RWPE2 (cell line): ENCODE measurements at places on chromosomes 16 and 17.

GRCh38 chr17:63840591-63841349 is 1.7 kb downstream of the SMARCD2 start:
- DNase-seq: no peak
- peak overlapping the region; percentile 69 for H3K27ac ChIP-seq
- no peaks in the 10 kb centered on the region for H3K27me3 ChIP-seq
- peak overlapping the region; percentile 95 for H3K4me3 ChIP-seq
- H3K4me1 ChIP-seq: peaks cover 30% of the 10 kb centered on the region

- H3K36me3 ChIP-seq: no peaks in the 10 kb centered on the region
- no peak for DNase-seq
- no peak overlapping the region for H3K4me3 ChIP-seq
These were observed 763.6 kb upstream of the EEF2KMT start for GRCh38 chr16:5861241-5861640.

- H3K4me1 ChIP-seq: no peaks in the 10 kb centered on the region
- peaks cover 58% of the 10 kb centered on the region for H3K36me3 ChIP-seq
- H3K27ac ChIP-seq: no peak overlapping the region
- no peak for DNase-seq
These were observed 132.0 kb downstream of the NLK start for GRCh38 chr17:28174352-28175046.

DNA sequence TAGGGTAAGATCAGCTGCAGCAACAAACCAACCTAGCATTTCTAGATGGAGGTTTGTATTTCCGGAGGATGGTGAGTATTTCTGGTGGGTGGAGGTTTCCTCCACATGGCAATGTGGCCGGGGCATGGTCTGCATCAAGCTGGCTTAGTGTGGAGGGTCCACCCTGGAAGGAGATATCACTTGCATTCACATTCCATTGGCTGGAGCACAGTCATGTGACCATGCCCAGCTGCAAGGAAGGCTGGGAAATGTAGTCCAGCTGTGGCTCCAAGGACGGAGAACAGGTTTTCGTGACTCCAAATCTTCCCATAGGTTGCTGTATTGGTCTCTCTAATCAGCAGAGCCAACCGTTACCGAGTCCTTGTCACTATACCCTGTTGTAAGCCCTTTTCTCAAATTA is 68.7 kb downstream of the RAI1 start:
- H3K27me3 ChIP-seq: no peaks in the 10 kb centered on the region
- H3K4me1 ChIP-seq: peaks cover 30% of the 10 kb centered on the region
- H3K36me3 ChIP-seq: 0 out of 2 replicates have a peak, but pooled peaks cover 6% of the 10 kb centered on the region
- DNase-seq: no peak
- H3K27ac ChIP-seq: peak overlapping the region; percentile 85

GRCh38 chr16:57916735-57917438 is 54.0 kb downstream of the CNGB1 start:
- no peaks in the 10 kb centered on the region for H3K27me3 ChIP-seq
- H3K36me3 ChIP-seq: no peaks in the 10 kb centered on the region
- peak overlapping the region; percentile 47 for H3K27ac ChIP-seq
- peaks cover 17% of the 10 kb centered on the region for H3K4me1 ChIP-seq
- H3K4me3 ChIP-seq: no peak overlapping the region

- H3K27ac ChIP-seq: no peak overlapping the region
- H3K4me1 ChIP-seq: no peaks in the 10 kb centered on the region
These were observed 32.4 kb downstream of the LCMT1 start for GRCh38 chr16:25143928-25144327.

DNA sequence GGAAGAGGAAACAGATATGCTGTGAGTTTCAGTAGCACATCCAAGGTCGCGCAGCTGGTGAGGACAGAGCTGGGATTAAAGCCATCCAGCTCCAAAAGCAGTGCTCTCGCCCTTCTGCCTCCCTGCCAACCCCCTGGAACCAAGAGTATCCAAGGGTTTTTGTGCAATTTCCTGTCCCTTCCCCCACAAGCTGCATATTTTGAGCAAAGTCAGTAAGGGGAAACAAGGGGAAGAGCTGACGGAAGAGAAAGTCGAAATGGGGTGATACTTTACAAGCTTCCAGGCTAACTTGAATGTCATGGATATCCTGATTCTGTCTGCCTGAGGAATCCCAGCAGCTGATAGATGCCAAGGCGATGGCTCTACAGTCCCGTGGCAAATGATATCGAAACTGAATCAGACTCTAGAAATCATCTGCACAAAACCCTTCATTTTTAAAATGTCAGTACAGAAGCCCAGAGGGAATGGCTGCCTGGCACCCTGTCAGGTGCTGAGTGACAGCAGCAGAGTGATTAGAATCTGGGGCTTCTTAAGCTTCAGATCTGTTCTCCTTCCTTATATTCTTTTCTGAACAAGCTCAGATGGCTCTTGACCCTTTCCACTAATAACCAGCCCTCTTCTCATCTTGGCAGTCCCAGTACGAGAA is 42.9 kb upstream of the TEKT3 start:
- no peaks in the 10 kb centered on the region for H3K36me3 ChIP-seq
- H3K4me3 ChIP-seq: no peak overlapping the region
- H3K27me3 ChIP-seq: peaks cover 6% of the 10 kb centered on the region
- no peak for DNase-seq

GRCh38 chr17:29581583-29582253 is 7.7 kb downstream of the GIT1 start:
- H3K4me3 ChIP-seq: no peak overlapping the region
- H3K27me3 ChIP-seq: no peaks in the 10 kb centered on the region
- peaks cover 65% of the 10 kb centered on the region for H3K36me3 ChIP-seq
- peak; percentile 86 for DNase-seq
- peak overlapping the region; percentile 80 for H3K27ac ChIP-seq
